Astrocyte (in vitro differentiated cells and primary cell): ENCODE measurements at places on chromosomes 2 and 18.

- no peak for DNase-seq
Measured at GRCh38 chr2:119682578-119682977, 3.6 kb downstream of the TMEM177 start.

GRCh38 chr2:70902579-70902978 lies 33.1 kb upstream of the ATP6V1B1 start:
- no peak for DNase-seq

DNA sequence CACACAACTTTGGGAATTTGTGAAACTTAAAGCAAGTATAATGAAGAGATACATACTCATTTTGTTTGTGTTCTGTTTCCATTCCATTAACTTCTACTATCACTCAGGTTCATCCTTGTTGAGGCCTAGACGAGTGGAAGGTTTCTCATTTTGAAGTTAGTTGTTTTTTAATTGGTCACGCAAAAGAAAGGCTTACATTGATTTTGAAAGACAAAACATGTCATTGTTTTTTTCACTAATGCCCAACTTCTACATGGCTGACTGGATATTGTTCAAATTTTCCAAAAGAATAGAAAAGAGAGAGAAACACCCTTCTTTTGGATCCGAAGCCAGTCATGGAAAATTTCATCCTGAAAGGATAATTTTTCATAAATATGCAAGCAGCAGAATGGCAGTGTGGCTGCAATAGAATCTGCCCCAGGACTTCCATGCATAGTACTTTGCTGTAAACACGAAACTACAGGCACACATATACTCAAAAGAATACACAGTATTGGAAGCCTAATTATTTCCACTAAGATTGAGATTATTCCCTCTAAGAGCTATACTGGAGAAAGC lies 27.4 kb downstream of the PRKCE start:
- no peak for DNase-seq

DNA sequence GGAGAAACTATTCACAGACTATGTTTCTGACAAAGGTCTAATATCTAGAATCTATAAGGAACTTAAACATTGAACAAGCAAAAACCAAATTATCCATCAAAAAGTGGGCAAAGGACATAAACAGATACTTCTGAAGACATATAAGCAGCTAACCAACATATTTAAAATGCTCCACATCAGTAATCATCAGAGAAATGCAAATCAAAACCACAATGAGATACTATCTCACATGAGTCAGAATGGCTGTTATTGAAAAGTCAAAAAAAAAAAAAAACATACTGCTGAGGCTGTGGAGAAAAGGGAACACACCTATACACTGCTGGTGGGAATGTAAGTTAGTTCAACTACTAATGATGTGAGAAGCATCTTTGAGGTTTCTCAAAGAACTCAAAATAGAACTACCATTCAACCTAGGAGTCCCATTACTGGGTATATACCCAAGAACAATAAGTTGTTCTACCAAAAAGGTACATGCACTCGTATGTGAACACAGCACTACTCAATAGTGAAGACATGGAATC lies 220.4 kb upstream of the TFPI start:
- DNase-seq, result peak; percentile 83

DNA sequence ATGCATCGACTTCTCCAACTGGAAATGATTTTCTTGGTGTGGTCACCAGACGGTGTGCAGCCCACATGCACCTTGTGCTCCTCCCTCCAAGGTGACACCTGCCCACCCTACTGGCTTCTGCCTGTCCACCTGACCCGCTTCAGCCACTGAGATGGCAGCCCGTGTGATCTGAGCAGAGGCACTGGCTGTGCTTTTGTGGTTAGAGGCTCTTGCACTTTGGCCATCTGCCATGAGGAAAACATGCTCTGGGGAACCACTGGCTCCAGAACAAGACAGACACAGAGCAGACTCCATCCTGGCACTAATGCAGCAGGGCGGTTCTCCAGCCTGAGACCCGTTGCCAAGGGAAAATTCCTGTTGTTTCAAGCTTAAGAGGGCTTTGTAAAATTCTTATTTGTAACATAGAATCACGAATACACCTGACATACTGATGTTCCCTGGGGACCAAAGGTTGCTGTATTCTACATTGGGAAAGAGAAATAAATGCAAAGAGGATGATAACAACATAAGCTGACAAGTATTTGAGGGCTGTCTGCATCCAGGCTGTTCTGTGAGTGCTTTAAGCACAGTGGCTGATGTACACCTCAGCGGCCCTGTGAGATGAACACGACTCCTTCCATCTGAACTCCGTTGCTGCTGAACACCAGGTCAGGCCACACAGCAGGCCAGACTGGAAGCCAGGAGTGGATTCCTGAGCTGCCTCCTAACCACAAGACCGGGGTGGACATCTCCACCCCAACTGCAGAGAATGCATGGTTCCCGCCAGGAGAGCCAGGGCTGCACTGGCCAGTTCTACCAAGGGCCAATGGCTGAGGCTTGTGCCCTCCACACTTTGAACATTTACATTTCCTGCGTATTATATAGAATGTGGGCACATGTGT lies 820.4 kb downstream of the GALR1 start:
- DNase-seq, result no peak

DNA sequence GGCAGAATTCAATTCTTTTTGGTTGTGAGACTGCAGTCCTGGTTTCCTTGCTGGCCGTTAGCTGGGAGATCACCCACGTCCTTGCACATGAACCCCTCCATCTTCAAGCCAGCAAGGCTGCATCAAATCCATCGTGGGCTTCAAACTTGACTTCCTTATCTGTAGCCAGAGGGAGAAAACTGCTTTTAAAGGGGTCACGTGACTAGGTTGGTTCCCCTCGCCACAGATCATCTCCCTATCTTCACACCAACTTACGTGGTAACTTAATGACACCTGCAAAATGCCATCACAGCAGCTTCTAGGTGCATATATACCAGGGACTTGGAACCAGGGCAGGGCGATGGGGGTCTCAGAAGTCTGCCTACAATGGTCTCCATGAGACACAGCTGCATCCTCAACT lies 169.5 kb downstream of the MTCL1 start:
- no peak for DNase-seq

- peak; percentile 85 for DNase-seq
Measured at GRCh38 chr2:132477962-132478361, 61.4 kb downstream of the GPR39 start.
